ENCODE measurements at places on chromosomes 7 and 10.

- DNase-seq, result no peak
These were observed 500.1 kb upstream of the KLF6 start for GRCh38 chr10:4285121-4285520.

DNA sequence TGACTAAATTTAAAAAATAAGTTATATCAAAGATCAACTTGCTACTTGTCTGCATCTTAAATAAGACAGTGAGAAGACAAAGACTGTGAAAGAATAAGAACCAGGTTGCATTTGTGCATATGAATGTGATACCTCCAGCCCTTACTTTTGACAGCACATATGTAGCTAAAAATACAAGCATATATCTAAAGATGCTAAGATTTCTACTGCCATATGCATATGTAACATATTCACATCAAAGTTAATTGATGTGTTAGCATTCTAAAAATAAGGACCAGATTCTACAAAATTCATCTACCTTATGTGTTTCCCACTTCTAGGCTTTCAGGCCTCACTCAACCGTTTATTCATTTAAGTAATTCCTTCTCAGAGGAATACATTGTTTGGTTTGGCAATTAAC is 1120.3 kb upstream of the LRRTM3 start:
- DNase-seq, result no peak

- DNase-seq, result no peak
These were observed 134.1 kb upstream of the GDF10 start for GRCh38 chr10:47165711-47166404.

GRCh38 chr10:7649673-7650300 is 17.0 kb downstream of the ITIH5 start:
- DNase-seq, result no peak

DNA sequence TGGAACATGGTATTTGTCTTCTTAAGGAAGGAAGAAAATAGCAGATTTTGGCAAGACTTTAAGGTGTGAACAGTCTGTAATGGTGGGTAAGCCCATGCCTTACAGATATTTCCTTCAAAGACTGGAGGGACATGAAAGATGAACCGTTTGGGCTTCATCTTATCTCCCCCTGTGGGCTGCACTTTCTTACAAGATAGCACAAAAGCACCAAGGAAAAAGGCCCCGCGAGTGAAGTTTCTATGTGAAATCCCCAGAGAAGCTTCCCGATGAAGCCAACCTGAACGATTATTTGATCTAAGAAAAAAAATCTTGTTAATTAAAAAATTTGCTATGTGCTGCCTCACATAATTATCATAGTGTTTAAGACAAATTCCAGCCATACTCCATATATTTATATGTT is 91.5 kb downstream of the NRP1 start:
- DNase-seq, result no peak

- no peak for DNase-seq
These were observed 266.1 kb upstream of the KLF6 start for GRCh38 chr10:4051011-4051640.

DNA sequence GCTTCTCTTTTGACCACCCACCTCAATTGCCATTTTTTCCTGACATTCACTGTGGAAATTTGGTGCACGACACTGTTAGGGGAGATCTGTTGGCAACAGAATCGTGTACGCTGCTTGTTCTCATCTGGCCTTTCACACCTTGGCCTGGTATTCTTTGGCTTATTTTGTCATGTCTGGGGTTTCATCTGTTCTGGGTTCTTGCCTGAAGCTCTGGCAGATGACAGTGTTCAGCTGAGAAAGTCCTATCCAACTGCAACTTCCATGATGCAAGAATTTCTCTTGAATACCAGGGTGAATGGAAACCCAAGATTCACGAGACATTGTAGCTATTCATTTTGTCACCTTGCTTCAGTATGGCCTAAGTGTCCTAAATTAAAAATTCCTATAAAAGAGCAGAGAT is 82.6 kb upstream of the CELF2 start:
- no peak for DNase-seq

GRCh38 chr10:23051855-23052331 is 43.5 kb upstream of the MSRB2 start:
- DNase-seq, result no peak

DNA sequence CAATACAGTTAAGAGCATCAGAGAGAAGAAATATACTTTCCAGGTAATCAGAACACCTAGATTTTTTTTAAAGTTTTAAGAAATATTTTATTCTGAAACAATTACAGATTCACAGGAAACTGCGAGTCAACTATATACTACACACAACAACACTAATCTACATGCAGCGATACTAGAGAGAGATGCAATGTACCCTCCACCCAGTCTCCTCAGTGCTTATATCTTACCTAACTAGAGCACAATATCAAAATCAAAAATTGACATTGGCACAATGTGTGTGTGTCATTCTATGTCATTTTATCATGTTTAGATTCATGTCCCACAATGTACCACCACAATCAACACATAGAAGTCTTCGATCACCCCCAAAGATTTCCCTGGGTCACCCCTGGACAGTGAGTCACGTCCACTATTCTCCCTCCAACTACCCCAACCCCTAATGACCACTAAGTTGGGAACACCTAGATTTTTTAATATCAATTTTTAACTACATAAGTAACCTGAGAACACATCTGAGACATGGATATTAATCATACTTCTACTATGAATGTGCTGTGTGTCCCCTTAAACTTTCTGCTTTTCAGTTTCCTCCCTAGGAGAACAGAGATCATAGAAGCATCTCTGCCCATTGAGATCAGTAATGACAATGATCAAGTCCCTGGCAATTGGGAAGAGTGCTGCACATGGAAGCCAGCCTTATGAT is 86.5 kb downstream of the GSAP start:
- no peak for DNase-seq

- DNase-seq, result no peak
These were observed 108.9 kb upstream of the MKLN1 start for GRCh38 chr7:131218727-131219128.

DNA sequence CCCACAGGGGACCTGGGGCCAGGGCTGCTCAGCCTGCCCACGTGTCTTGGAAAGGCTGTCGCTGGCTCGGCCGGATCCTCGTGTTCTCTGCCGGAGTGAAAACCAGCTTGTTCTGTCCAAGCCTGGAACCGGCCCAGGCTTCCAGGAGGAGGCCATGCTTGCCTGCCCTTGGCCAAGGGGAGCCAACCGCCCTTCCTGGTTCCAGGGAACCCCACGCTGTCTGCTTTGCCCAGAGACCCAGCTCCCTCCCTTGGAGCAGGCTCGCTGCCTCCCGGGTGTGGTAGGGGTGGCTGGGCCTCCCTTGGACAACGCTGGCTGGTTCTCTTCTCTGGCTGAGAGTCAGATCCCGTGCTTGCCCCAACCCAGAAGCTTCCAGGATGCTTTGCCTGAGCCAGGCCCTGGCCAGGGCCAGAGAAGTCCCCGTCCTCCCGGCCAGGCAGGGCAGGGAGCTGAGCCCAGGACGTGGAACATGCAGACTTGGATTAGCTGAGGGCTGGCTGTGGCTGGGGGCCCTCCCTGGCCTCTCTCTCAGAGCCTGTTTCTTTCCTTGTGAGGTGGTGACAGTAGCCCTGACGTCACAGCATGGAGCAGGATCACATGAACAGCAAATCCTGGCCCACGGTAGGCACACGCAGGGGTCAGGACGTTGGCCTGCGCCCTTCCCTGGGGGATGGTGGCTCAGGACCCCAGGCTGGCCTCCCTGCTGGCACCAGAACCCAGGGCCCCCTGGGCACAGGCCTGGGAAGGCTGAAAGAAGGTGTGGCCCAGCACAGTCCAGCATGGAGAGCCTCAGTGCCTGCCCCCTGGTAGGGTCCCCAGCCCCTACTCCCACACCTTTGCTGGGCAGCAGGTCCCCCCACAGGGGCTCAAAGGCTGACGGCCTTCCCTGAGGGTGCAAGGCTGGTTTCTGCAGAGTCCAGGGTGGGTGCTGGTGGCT is 67.5 kb downstream of the PWWP2B start:
- DNase-seq, result no peak

GRCh38 chr7:95840953-95841950 is 68.9 kb downstream of the DYNC1I1 start:
- no peak for DNase-seq
